Posterior vena cava (tissue), 2 donors: ENCODE measurements at places on chromosomes 4 and X. TPM values are rescaled to one million over a fixed set of nuclear protein-coding genes. Genes with fewer than 3 reads are reported as not detected.

GRCh38 chrX:42396136-42396535, 381.8 kb downstream of the PPP1R2C start:
- DNase-seq: no peak

GRCh38 chr4:63814171-63814964, 594.9 kb downstream of the TECRL start:
- DNase-seq: no peak

SSX4 gene
- not detected for total RNA-seq

DNA sequence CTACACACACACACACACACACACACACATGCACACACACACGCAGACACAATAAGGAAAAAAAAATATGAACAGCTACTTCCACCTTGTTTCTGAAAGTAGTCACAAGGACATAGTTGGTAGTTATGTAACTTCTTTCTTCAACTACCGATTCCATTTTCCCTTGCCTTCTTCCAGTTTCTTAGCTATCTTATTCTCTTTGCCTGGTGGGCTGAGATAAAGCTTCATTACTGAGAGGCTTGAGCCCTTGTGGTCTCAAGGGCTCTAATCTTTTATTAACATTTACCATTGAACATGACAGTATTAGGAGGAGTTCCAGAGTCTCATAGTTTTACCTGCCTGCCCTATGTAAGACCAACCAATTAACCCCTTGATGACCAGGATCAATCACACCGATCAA, 8.9 kb upstream of the SMIM10 start:
- DNase-seq: no peak

PHF8 gene
- total RNA-seq: 21.3 TPM

- no peak for DNase-seq
Measured at GRCh38 chr4:186845137-186845842, 121.6 kb upstream of the FAT1 start.

DNA sequence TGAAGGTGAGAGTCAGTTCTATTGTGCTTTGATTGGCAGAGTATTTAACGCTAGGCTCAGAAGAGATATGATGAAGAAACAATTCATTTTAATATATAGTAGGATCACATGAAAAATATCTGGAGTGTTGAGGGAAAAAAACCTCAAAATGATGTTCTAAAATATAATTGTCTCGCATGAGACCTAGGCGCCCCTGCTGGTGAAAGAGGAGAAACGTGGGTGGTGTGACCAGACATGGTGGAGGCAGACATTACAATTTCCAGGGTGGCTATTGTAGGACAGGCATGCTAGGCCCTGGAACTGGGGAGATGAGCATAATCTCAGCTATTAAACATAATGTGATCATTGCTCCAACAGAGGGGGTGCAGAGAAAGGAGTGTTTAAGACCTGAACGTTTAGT, 210.0 kb downstream of the HS3ST1 start:
- no peak for DNase-seq

APLN gene
- 8.5 TPM for total RNA-seq

DNA sequence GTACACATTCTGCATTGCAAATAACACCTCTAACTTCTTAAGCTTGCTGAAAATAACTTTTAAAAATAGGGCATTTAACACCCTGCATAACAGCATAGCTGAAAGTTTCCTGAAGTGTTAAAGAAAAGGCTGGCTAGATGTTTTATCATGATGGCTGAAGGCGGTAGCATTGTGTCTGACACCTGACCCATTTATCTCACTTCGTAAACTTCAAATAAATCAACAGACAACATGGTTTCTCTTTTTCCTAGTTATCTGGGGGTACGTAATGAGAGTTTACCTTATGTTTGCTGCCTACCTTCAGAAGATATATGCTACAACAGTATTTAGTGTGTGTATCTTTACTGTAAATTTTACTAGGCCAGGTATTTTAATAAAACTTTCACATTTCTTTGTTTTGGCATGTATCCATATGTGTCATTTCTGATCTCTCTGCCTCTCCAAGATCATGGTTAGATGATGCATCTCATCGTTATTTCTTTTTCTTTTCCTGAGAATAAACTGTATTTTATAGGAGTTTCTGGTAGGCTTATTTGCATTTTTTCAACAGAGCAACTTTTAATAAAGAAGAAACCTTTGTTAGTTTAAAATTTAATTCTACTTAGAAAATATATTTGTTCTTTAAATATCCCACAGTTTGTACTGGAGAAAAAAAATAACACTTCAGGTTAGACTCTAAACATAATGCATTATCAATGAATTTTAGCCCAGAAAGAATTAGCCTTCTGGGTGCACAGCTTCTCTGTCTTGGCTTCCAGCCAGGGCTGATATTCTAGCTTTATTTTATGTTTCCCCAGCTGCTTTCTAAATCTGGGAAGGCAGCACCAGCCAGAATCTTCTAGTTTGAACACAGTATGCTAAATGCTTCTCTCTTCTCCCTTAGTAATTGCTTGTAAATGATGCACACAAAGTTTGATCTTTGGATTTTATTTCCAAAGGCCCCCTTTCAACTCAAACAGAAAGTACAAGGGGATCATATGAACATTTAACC, 2.9 kb downstream of the NDST4 start:
- DNase-seq: no peak

GRCh38 chr4:32191961-32192360, 1471.8 kb downstream of the PCDH7 start:
- no peak for DNase-seq

SUPT20HL1 gene
- 0.48 TPM for total RNA-seq

GRCh38 chr4:67700116-67700737, 728 bp downstream of the UBA6 start:
- no peak for DNase-seq
